ENCODE measurements at places on chromosomes 13 and 19.
A peak's percentile ranks its signal among the peaks of the same experiment; 100 is the strongest.

DNA sequence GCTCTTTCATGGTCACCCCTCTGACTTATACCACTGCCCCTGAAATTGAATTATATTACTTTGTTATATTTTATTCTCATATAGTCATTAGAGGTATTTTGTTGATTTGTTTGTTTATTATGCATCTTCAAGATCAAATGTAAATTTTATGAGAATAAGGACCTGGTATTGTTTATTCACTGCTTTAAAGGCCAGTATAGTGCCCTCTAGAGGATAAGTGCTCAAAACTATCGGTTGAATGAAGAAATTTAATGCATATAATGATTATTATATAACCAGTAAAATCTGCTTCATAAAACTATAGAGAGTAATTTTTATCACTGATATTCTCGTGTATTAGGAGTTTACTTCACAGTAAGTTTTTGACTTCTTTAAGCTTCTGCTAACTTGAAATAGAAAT is 1401.9 kb downstream of the SLITRK1 start:
- DNase-seq = no peak

- DNase-seq = peak; percentile 73
Measured at GRCh38 chr19:58033741-58034476, at the start of gene ZSCAN1. ZSCAN1 (plus strand) TSS chr19:58034025; CDS start chr19:58037837, 3,812 bp downstream.

- no peak for DNase-seq
Measured at GRCh38 chr19:2033825-2034159, 17.3 kb downstream of the MKNK2 start.

DNA sequence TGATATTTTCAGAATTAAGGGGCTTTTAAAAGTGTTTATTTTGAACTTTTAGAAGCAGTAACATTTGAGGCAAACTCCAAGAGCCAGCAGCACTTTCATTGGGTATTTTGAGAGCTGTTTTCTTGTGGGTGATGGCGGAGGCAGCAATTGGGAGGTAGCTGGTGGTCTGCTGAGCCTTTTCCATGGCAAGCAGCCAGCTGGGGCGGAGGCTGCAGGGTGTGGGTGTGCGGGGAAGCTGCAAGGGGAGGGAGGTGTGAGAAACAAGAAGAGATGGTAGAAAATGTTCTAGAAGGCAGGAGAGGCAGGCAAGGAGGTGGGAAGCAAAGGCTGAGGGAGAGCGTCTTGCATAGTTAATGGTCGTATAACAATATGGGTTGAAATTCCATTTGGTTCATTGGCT is 223.4 kb upstream of the HTR2A start:
- no peak for DNase-seq

GRCh38 chr19:17576758-17577456 is 21.5 kb downstream of the COLGALT1 start:
- DNase-seq = peak; percentile 55

GRCh38 chr19:7868671-7869452 is 5.3 kb downstream of the PRR36 start:
- peak; percentile 57 for DNase-seq

DNA sequence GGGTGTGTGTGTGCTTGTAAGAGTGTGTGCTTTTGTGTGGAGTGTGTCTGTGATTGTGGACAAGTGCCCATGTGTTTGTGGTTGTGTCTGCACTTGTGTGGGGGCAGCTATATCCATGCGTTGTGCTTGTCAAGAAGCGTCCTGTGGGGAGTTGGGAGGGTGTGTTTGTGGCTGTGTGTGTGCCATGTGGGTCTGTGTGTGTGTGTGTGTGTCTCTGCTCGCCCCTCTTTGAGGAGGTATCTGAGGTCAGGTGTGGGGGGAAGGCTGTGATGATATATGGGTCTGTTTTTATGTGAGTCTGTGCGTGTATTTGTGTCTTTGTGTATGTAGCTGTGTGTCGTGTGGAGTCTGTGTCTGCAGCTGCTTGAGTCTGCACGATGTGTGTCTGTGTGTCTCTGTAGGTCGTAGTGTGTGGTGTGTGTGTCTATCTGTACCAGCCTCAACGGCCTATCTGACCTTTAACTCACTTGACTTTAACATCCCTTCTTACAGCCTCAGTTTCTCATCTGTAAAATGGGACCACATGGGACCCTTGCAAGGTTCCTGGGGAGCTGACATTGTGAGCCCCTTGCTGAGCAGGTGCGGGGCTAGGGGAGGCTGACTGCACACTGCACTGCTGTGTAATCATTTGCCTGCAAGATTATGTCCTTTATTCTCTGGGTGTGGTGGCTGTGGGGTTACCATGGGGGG is 4.0 kb upstream of the NFIC start:
- no peak for DNase-seq

DNA sequence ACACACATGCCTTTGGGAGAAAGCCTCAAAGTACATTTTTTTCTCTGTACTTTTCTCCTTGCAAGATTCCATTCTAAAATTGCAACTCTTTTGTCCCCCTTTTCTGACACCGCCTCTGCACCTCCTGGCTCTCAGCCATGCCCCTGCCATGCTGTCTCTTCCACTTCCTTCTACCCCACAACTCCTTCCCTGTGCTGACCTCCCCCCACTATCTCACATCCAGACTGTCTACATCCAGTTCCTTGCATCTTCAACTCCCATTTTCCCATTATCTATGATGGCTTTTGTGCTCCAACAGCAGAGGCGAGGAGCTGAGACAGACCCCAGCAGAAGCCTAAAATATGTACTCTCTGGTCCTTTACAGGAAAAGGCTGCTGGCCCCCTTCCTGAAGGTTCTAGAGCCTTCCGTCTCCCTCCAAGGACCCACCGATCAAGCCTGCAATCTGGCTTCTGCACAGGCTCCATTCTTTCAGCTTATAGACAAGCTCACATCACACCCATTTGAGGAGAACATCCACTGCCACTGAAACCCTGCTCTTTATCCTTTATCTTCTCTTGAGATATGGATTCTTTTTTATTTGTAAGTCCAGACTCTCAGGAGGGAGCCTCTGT is 50.2 kb downstream of the RFX2 start:
- DNase-seq = no peak

GRCh38 chr19:4636151-4636717 is 3.1 kb upstream of the TNFAIP8L1 start:
- DNase-seq = peak; percentile 68

DNA sequence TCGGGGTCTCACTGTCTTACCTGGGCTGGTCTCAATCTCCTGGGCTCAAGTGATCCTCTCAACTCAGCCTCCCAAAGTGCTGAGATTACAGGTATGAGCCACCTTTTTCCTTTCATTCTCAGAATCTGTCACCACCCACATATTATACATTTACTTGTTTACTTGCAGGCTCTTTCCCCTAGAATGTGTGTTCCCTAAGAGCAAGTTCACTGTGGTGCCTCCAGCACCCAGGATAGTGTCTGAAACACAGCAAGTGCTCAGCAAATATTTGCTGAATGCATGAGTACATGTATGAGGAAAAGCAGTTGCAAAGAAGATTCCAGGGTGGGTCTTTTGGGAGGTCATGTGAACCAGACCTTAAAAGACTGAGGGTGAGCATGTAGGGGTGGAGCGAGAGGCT is 96.8 kb downstream of the RGCC start:
- DNase-seq = no peak

DNA sequence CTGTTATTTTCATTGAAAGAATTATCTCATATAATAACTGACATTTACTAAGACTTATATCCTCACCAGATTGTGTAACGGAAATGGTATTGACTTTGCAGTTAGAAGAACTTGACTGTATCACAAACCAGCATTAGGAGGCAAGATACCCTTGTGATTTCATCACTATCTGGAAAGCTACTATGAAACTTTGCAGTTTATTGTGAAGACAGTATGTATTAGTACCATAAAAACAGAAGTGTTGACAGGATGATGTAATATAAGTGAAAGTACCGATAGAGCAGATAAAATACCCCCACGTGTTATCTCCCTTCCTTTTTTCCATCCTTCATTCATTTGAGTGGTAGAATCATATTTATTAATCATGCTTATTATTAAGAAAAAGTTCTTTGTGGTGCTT is 365.7 kb upstream of the KLHL1 start:
- DNase-seq = no peak

DNA sequence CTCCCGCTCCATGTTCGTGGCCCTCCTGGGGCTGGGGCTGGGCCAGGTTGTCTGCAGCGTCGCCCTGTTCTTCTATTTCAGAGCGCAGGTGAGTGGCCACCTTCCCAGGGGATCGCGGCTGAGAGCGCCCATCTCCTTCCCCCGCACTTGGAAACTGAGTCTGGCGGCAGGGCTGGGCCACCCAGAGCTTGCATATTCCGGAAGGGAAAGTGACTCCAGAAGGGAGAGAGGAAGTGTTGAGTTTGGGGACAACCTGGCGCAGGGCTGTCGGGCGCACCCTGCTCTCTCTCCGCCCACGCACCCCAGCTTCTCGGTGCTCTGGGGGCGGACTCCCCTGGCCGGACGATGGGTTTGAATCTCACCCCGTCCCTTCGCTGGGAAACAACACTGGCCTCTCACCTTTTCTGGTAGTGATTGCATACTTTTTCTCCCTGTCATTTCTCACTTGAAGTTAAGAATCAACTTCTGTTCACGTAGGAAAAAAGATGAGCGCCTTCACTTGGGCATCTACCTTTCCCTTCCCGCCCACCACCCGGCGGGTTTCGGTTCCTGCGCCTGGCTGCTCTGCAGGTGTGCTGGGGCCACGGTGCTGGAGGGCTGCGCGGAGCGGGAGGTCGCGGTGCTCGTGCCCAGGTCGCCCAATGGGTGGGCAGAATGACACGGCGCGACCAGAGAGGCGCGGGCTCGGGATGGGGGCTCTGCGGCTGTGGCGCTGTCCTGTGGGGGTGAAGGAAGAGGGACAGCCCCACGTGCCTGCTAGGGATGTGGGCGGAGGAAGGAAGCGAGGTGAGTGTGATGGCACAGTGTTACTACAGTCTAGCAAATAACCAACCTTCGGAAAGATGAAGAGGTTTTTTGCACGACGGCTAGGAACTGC is 721 bp downstream of the TNFSF11 start:
- no peak for DNase-seq

DNA sequence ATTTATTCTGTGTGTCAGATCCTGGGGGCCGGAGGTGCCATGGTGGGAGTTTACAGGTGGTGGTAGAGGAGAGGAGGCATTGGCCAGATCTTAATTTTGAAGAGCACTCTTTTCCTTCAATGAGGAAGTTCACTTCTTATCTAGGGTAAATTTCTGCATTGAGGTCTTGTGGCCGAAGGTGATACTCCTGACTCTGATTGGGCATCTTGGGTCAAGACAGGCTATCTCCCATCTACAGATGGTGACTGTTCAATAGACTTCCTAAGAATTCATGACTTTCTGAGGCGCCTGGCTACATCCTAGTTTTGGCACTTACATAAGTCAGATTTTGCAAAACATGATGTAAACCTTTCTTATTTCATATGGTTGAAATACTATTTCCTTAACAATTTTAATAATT is 135.2 kb downstream of the SUCLA2 start:
- no peak for DNase-seq

- DNase-seq = no peak
Measured at GRCh38 chr13:49530457-49530856, 34.7 kb downstream of the PHF11 start.

GRCh38 chr19:54129617-54129996 is 8.0 kb upstream of the CNOT3 start:
- no peak for DNase-seq

DNA sequence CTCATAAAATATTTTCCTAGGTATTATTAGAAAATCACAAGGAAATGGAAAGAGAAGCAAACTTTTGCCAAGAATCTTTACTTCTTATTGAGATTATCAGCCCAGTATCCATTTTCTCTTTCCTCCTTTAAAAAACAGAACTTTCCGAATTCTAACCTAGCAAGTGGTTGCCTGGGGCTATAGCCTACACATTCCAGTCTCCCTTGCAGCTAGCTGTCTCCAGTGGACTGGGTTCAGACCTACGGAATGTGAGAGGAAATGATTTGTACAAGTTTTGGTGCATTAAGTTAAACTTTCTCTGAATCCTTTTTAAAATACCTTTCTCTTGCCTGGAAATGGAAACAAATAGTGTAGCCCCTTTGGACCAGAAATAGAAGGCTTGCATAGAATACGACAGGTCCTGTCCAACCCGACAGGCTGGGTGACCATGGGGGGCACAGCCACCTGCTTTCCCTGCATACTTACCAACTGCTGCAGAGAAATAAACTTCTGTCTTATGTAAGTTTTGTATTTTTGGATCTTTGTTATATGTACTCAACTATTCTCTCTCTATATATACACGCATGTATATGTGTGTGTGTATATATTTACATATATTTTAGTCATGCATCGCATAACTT is 185.9 kb downstream of the NALCN start:
- DNase-seq = no peak

DNA sequence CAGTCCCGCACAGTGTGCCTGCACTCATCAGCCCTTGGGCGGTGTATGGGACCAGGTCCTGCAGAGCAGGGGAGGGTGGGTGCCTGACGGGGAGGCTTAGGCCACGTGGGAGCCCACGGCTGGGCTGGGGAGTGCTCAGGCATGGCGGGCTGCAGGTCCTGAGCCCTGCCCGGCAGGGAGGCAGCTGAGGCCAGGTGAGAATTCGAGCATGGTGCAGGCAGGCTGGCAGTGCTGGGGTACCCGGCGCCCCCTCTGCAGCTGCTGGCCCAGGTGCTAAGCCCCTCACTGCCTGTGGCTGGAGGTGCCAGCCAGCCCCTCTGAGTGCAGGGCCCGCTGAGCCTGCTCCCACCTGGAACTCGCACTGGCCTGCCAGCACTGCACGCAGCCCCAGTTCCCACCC is 630.9 kb upstream of the PCDH20 start:
- no peak for DNase-seq

DNA sequence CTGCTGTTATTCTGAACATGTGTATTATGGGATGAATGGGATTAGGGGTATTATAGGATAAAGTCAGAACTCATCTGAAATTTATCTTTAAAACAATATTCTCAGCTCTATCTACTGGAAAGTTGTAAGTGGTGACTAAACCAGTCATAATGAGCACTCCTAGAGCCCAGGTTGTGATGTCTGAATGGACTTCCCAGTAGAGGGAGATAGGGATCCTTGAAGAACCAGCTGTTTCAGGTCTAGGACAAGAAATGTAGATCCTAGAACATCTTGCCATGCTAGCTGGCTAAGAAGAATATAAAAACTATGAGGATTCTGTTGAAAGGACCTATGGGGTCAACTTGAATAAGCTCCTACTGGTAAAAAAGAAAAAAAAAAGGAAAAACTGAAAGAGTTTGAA is 310.8 kb downstream of the SLC7A1 start:
- DNase-seq = no peak

- DNase-seq = peak; percentile 61
Measured at GRCh38 chr13:45456196-45456972, 8.4 kb upstream of the COG3 start.

Data from cardiac fibroblast (primary cell).